ENCODE measurements at places on chromosomes 3 and 15.

DNA sequence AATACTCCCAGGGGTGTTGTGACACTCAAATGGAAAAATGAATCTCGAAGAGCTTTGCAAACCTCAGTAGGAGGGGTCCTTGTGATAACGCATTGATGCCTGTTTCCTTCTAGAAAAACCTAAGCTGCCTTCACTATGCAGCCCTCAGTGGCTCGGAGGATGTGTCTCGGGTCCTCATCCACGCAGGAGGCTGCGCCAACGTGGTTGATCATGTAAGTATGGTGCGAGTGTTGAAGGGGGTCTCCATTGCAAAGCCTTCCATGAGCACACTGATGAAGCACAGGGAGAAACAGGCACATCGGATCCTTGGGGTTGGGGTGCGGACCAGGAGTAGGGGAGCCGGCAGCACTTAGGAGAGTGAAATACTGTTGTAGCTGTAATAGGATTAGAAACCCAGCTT is 22.3 kb downstream of the ANKDD1A start:
- DNase-seq, result no peak

- no peak for DNase-seq
These were observed 55.9 kb upstream of the POMGNT2 start for GRCh38 chr3:43161684-43162229.

GRCh38 chr3:13644341-13645117 is 95.6 kb downstream of the FBLN2 start:
- DNase-seq, result no peak

DNA sequence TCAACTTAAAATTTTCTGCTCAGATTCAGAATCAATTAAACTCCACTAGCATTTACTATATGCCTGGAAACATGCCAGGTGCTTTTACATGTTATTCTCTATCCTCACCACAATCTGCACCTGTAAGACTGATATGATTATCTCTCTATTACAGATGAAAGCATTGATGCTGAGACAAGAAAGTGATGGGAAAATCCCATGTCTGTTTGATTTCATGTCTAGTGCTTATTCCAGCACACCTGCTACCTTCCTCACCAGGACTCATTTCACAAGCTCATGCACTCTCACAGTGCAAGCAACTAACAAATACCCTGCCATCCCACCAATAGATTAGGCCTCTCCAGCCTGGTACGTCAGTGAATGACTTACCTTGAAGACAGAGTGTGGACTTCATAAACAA is 25.0 kb upstream of the BCL6 start:
- no peak for DNase-seq

DNA sequence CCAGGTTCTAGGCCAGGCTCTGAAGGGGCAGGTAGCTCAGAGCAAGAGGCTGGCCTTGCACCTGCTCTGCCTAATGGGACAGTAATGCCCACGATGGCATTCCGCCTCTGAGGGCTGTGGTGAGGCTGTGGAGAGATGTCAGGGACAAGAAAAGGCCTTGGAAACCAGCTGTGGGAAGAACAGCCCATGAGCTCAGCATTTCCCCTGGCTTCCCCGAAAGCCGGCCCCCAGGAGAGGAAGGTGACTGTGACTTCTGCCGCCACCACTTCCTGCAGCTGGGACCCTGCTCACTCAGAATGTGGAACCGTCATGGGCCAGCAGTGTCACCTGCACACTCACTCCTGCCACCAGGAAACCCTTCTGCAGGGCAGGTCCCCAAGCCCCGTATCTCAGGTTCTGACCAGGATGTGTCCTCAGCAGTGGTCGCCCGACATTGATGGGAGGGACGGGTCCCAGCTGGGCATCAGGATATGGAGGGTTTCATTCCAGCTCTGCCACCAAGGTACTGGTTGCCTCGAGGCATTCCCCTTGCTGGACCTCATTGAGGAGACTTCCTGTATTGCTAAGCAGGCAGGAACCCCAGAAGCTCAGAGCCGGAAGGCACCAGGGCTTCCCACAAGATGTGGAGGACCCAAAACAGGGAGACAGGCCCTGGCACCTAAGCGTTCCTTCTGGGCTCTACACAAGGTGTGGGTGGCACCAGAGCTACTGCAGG is 30.7 kb downstream of the SEMA7A start:
- DNase-seq, result peak; percentile 28

DNA sequence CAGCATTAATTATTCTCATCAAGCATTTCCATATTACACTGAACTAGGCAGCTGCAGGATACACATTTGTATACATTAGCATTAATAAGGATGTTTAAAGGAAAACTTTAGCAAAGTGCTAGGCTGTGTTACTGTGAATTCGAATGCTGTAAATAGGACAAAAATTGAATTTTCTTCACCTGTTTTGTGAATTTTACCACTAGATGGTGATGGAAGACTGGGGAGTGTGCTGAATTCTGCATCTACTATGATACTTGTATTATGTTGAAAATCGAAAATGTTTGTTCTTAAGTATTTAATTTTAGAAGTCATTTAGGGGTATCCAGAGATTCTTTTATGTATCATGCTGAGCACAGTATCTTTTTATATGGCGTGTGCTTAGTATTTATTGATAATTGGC is 12.3 kb upstream of the P2RY14 start:
- no peak for DNase-seq

GRCh38 chr15:89379251-89379695 is 44.6 kb upstream of the POLG start:
- DNase-seq, result no peak

- DNase-seq, result no peak
These were observed 236.8 kb upstream of the UBE2E2 start for GRCh38 chr3:22966349-22966748.

DNA sequence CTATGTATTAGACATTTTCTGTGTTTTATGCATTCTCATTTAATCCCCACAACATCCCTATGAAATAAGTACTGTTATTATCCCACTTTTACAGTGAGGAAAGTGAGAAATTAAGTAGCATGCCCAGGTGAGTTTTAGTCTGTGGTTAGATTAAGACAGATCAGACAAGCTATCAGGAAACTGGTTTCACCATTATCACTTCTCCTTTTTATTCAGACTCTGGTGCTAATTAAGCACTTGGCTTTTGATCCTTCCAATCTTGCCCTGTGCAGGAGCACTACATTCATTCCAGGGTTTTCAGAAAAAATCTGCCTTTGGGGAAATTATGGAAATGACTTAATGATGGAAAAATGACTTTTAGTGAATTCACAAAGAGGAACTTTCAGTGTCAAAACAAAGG is 115.2 kb downstream of the TMEM108 start:
- no peak for DNase-seq

DNA sequence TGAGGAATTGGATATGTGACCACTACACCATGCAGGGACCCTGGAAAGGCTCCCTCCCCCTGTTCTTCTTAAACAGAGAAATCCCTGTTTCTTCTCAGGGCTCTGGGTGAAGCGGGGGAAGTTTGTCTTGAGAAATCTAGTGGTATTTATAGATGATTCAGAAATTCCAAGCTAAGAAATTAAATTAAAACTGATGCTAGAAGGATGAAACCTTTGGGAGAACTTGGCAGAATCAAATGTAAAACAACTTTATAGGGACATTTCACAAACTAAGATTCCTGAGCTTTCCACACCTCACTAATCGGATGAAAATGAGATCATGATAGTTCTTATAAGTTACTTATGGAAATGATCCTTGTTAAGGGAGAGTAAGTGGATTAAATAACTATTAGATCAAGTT is 54.2 kb downstream of the FBXL2 start:
- no peak for DNase-seq

GRCh38 chr3:49763981-49764380 is 22.4 kb downstream of the IP6K1 start:
- no peak for DNase-seq

GRCh38 chr15:59550530-59550929 is 61.1 kb upstream of the GCNT3 start:
- no peak for DNase-seq

GRCh38 chr15:75759416-75760130 is 46.9 kb upstream of the CSPG4 start:
- DNase-seq, result no peak

- DNase-seq, result no peak
These were observed 39.3 kb upstream of the HDC start for GRCh38 chr15:50304836-50305235.

GRCh38 chr3:87270908-87271700 is 5.3 kb downstream of the POU1F1 start:
- DNase-seq, result no peak

DNA sequence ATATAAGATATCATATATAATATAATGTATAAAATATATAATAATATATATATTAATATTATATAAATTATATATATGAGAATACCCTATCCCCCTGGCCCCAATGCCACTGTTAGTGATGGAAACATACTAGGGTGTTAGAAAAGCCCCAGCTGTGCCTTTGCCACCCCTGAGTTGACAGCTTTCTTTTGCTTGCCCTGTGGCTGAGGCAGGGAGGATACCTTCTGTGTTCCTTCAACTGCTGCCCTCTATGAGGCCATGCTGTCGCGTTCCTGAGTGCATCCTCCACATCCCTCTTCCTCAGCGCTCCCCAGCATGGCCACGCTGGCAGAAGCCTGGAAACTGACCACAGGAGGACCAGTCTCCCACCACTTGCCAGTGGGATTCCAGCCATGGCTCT is 26.3 kb downstream of the FAN1 start:
- DNase-seq, result no peak

GRCh38 chr15:77851691-77852090 is 219.0 kb upstream of the LINGO1 start:
- no peak for DNase-seq

DNA sequence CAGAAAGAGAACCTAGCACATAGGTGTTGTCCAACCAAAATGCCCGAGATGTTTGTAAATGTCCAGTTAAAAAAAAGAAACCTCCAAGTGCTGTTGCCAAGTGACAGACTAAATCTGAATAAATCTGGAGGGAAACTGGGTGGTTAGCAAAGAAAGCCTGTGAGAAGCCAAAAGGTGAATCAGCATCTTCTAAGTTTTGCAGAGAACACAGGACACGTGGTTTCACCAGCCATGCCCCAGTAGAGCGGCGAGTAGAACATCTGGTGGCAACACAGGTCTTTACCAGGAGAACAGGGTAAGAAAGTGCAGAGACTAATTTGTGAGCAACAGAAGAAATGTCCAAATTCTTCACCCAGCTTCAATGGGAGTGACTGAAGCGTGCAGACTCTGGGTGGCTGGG is 986.0 kb downstream of the ROBO2 start:
- DNase-seq, result no peak

DNA sequence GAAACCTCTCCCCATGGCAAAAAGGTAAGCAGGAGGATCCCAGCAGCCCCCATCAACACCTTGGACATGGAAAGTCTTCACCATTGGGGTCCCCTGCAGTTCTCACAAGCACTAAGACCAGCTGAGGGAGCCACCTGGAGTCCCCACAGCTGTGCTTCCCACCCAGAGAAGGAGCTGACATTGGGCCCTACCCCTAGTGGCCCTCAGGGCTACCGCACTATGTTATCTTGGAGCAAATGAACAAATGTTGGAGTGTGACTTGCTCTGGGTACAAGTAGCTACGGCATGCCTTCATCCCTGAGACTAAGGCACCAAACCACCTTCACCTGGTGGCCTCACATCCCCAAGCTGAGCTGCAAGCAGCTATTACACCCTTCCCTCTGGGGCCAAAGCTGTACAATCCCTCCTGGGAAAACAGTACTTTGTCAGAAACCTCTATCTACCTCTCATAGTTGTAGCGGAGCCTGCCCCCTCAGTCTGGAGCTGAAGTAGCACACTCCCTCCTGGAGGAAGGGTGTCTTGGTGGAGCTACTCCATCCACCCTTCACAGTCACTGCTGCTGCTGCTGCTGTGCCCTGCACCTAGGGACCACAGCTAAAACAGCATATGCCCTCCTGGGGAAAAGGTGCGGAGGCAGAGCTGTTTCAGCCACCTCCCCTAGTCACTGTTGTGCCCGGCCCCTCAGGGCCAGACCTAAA is 42.7 kb downstream of the SERP1 start:
- no peak for DNase-seq

DNA sequence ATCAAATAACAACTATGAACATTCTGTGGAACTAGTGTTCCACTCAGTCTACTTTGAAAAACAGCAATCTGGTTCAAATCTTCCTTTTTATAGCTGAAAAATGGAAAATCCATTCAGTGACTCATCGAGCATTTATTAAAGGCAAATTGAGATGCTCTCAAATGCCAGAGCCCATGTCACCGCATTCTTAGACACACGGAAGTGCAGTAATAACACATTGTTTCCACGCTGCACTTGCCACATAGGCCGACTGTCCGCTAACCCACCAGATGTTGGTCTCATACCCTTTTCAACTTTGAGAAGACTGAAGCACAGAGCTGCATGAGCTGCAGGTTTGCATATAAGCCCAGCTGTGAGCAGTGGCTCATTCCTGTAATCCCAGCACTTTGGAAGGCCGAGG is 95.9 kb downstream of the TMEM266 start:
- no peak for DNase-seq

DNA sequence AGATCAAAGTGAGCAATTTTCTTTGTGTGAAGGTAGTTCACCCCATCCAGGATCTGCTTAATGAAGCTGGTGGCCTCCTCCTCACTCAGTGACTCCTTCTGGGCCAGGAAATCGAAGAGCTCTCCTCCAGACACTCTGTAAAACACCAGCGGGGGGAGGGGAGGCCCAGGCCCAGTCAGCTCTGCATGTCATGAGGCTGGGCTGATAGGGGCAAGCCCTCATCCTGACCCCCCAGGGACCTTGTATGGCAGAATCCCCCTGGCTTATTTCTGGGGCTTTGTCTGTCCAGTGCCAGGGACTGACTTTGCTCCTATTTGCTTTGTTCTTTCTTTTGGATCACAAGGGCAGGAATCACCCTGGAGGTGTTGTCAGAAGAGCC is 74.9 kb downstream of the DAPK2 start:
- peak; percentile 4 for DNase-seq

DNA sequence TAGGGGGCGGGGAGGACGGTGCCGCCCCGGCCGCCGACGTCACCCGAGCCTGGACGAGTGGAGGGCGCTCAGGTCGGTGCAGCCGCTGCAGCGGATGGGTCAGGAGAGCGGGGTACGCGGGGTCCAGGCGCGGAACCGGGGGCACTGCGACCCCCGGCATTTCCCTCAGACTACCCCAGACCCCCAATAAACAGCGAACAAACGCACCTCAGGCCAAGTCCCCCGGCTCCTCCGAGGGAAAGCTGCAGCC is 78.9 kb downstream of the IQSEC1 start:
- no peak for DNase-seq

GRCh38 chr3:195767792-195768191 is 43.9 kb downstream of the MUC4 start:
- no peak for DNase-seq

DNA sequence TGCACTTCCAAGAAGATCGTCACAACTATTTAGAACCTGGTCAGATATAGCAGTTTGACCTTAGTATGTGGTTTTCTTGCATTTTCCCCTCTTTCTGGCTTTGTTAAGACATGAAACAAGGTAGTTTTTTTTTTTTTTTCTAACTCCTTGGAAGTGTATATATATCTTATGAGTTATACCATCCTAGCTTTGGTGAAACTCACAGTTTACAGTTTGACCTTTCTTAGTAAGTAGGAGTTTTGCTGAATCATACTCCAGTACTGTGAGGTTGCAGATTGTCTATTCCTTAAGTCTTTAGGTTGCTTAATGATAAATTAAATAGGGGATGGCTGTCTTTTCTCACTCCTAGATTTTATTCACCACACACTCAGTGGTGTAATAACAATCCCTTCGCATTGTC is 325.0 kb downstream of the RBMS3 start:
- no peak for DNase-seq

GRCh38 chr3:150759947-150760346 is 3.0 kb downstream of the SIAH2 start:
- no peak for DNase-seq

Data from activated CD4-positive, CD25-positive, alpha-beta regulatory T cell (primary cell).